ENCODE measurements at places on chromosomes 5 and 9.

DNA sequence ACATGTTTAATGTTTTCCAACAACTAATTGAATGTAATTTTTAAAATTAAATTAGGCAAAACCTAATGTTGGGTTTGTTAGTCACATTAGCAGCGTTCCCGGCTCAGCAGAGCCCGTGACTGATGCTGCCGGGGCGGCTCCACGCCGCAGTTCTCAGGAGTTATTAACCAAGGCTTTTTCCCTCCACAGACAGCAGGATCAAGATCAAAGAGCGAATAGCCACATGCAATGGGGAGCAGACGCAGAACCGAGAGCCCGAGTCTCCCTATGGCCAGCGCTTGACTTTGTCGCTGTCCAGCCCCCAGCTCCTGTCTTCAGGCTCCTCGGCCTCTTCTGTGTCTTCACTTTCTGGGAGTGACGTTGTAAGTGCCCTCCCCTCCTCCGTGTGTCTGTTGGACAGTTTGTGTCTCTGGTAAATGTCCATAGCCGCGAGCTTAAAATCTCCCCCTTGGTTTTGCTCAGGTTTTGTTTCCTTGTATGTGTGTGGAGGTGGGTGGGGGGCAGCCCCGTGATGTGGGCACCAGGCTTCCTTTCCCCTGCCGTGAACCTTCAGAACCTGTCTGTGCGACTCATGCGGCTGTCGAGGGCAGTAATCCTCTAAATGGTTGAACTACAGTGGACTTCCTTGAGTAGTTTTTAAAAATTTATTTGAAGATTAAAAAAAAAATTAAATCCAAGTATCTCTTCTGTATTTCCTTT, 37.1 kb downstream of the TENT4A start:
- DNase-seq, result no peak

DNA sequence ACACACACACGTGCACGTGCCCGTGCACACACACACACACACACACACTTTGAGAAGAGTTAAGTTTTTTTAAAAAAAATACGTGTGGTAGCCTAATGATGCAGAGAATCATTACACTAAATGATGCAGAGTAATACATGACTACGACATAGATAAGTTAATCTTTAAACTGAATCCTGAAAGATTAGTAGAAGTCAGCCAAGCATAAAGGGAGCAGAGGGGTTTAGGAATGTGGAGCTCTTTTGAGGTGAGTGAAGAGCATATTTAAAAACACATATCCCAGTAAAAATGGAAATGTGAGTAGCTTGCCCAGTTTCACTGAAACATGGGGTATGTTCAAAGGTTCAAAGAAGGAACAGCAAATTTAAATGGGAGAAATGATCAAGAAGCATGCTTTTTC, 61.3 kb upstream of the TYRP1 start:
- no peak for DNase-seq

DNA sequence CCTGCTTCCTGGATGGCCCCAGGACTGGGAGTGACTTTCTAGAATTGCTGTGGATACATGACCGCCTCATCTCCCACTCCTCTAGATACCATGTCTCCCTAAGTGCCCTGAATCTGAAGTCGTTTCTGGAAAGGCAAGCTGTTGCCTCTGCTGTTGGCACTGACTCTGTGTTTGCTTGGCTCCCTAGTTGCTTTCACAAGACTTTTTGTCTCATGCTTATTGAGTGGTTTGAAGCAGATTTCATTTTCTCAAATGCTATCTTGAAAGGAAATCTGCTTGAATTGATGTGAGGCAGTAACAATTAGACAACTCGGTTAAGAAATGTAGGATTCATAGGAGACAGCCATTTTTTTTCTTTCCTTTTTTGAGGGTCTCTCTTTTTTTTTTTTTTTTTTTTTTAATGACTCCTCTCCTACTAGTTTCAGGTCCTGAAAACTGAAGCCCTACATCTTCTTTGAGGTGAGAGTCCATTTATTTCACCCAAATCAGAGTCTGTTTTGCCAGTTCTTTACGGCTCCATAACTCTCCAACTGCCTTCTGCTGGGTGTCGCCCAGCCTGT, 65.9 kb downstream of the PRDM6 start:
- no peak for DNase-seq

GRCh38 chr5:135188233-135188914, 154.3 kb upstream of the PITX1 start:
- no peak for DNase-seq

GRCh38 chr9:87378676-87379075, 119.0 kb upstream of the DAPK1 start:
- no peak for DNase-seq

- DNase-seq, result no peak
Measured at GRCh38 chr5:128274441-128274840, 190.9 kb downstream of the SLC12A2 start.

All from stimulated activated CD8-positive, alpha-beta memory T cell treated with anti-CD3 and anti-CD28 coated beads, Interleukin-7, amount 100 ng/mL, for 48 hours (primary cell).